ENCODE measurements at places on chromosomes 6 and 20.

- no peak for DNase-seq
Observed at GRCh38 chr20:63580796-63581461, 6.9 kb upstream of the HELZ2 start.

DNA sequence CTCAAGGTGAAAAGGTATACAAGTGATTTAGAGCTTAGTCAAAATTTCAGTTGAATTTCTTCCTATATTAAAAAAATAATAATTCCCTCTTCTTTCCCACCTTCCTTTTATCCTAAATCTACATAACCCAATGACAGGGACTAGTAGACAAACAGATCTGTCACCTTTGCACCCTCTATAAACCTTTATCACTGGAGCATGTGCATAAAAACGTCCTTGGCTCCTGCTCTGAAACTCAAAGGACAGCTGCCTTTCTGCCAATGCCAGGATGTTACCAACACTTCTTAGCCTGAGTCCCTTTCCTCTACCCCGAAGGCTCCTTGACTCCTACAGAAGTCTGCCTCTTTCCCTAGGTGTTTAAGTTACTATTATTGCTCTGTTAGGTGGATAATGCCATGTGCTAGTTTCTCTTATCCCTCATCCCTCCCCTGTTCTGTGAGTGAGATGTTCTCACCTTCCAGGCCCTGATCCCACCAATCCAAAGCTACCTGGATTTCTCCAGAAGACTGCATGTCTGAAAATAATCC, 4.3 kb downstream of the CLVS2 start:
- no peak for DNase-seq

DNA sequence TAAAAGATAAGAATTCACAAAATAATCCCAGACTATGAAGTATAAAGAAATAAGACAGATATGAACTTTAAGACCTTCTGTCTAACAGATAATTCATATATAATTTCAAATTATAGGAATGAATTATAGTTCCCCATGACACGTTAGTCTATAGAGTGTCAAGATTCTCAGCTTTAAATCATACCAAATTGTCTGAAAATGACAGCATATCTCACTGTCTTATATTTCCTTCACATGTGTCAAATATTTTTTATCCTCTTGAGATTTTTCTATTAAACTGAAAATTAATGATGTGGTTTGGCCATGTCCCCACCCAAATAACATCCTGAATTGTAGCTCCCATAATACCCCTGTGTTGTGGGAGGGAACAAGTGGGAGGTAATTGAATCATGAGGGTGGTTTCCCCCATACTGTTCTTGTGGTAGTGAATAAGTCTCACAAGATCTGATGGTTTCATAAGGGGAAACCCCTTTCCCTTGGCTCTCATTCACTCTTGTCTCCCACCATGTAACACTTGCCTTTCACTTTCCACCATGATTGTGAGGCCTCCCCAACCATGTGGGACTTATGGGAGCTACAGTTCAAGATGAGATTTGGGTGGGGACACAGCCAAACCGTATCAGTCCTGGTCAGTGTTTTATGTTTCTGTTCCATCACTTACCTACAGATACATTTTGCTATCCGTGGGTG, 825.3 kb upstream of the GJE1 start:
- DNase-seq: no peak

GRCh38 chr6:13881621-13882165, 43.1 kb upstream of the RNF182 start:
- no peak for DNase-seq

DNA sequence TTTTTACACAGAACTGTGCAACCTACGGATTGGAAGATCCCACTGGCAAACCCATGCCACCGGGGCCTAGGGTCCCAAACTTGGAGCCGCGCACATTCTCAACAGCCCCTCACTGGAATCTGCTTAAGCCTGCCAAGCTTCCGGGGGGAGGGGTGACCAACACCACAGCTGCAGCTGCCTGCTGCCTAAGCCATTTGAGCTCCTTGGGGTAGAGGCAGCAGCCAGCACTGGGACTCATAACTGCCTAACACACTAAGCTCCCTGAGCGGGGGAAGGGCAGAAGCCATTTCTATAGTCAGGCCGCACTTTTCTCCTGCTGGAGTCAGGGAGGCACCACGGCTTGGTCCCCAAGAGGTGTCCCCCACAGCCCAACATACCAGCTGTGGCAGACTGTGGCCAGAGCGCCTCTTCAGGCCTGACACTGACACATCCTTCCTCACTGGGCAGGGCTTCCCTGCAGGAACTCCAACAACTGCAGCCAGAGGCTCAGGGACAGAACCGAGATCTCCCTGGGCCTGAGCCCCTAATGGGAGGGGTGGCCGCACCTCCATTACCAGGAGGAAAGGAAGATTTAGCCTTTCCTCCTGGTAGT, 270.3 kb upstream of the ECI2 start:
- DNase-seq: no peak

DNA sequence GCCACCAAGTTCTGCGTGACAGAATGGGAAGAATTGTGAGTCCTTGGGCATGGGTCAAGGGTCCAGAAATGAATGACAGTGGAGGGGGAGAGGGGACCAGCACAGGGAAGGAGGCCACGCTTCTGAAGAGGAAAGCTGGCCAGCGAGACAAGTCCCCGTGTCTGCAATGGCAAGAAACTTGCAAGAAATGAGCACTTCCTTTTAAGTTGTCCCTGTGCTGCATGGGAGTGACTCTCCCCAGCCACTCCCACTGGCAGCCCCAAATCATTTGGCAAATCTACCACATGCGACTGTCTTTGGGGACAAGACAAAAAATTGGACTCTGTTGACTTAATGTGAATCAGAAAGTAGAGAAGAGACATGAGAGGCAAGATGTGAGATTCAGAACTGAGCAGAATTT, 242.2 kb upstream of the RREB1 start:
- no peak for DNase-seq

GRCh38 chr6:1601158-1602048, 8.3 kb upstream of the FOXC1 start:
- no peak for DNase-seq

Measured in GM19239 (cell line).